CD8-positive, alpha-beta T cell (primary cell): ENCODE measurements at places on chromosomes 1 and 21. TPM values are rescaled to one million over a fixed set of nuclear protein-coding genes. Genes with fewer than 3 reads are reported as not detected.

TMEM82 gene
- total RNA-seq, result not detected

CAMSAP2 gene
- total RNA-seq, result 1.7 TPM

MLLT11 gene
- 1.9 TPM for total RNA-seq

NID1 gene
- total RNA-seq, result not detected

MKNK1 gene
- 30.3 TPM for total RNA-seq

AUNIP gene
- not detected for total RNA-seq

RPF1 gene
- 84.2 TPM for total RNA-seq

PTPN22 gene
- 52.4 TPM for total RNA-seq
